Mesendoderm (in vitro differentiated cells): ENCODE measurements at places on chromosomes 11 and 22.
A peak's percentile ranks its signal among the peaks of the same experiment; 100 is the strongest.

GRCh38 chr11:120235024-120235628 lies 4.8 kb upstream of the POU2F3 start:
- H3K4me1 ChIP-seq, result no peaks in the 10 kb centered on the region
- no peak overlapping the region for H3K4me3 ChIP-seq
- H3K27ac ChIP-seq, result no peak overlapping the region
- H3K27me3 ChIP-seq, result no peaks in the 10 kb centered on the region

- no peaks in the 10 kb centered on the region for H3K27me3 ChIP-seq
- H3K4me1 ChIP-seq, result no peaks in the 10 kb centered on the region
- no peak for DNase-seq
- H3K36me3 ChIP-seq, result no peaks in the 10 kb centered on the region
- H3K4me3 ChIP-seq, result no peak overlapping the region
- H3K27ac ChIP-seq, result no peak overlapping the region
Observed at GRCh38 chr22:30891781-30892180, 76.8 kb downstream of the MORC2 start.

- H3K36me3 ChIP-seq, result peaks cover 1% of the 10 kb centered on the region
- no peaks in the 10 kb centered on the region for H3K27me3 ChIP-seq
- H3K4me1 ChIP-seq, result peaks cover 2% of the 10 kb centered on the region
- no peak overlapping the region for H3K4me3 ChIP-seq
- H3K27ac ChIP-seq, result no peak overlapping the region
- DNase-seq, result no peak
Observed at GRCh38 chr11:66851239-66851596, 5.6 kb upstream of the LRFN4 start.

DNA sequence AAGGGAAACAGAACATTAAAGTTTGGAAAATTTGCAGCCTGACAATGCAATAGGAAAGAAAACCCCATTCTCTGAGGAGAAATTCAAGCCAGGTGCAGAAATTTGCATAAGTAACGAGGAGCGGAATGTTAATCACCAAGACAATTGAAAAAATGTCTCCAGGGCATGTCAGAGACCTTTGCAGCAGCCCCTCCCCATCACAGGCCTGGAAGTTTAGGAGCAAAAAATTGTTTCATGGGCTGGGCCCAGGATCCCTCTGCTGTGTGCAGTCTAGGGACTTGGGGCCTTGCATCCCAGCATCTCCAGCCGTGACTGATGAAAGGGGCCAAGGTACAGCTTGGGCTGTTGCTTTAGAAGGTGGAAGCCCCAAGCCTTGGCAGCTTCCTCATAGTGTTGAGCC lies 780.2 kb downstream of the LRRC4C start:
- H3K27me3 ChIP-seq, result no peaks in the 10 kb centered on the region
- no peaks in the 10 kb centered on the region for H3K36me3 ChIP-seq
- no peak overlapping the region for H3K4me3 ChIP-seq
- no peaks in the 10 kb centered on the region for H3K4me1 ChIP-seq
- no peak overlapping the region for H3K27ac ChIP-seq
- peak; percentile 42 for DNase-seq

- no peaks in the 10 kb centered on the region for H3K27me3 ChIP-seq
- H3K27ac ChIP-seq, result no peak overlapping the region
- H3K36me3 ChIP-seq, result no peaks in the 10 kb centered on the region
- no peak overlapping the region for H3K4me3 ChIP-seq
- DNase-seq, result no peak
Observed at GRCh38 chr11:82043316-82043715, 690.3 kb downstream of the FAM181B start.

GRCh38 chr11:133977067-133977677 lies 20.4 kb upstream of the IGSF9B start:
- no peak overlapping the region for H3K4me3 ChIP-seq
- no peak for DNase-seq
- H3K36me3 ChIP-seq, result no peaks in the 10 kb centered on the region
- no peaks in the 10 kb centered on the region for H3K4me1 ChIP-seq
- no peak overlapping the region for H3K27ac ChIP-seq
- no peaks in the 10 kb centered on the region for H3K27me3 ChIP-seq

GRCh38 chr11:119550053-119550752 lies 127.2 kb upstream of the THY1 start:
- DNase-seq, result no peak
- H3K36me3 ChIP-seq, result no peaks in the 10 kb centered on the region
- H3K27ac ChIP-seq, result no peak overlapping the region
- H3K4me3 ChIP-seq, result no peak overlapping the region
- H3K4me1 ChIP-seq, result no peaks in the 10 kb centered on the region

- peaks cover 9% of the 10 kb centered on the region for H3K4me1 ChIP-seq
- no peaks in the 10 kb centered on the region for H3K36me3 ChIP-seq
- no peak overlapping the region for H3K27ac ChIP-seq
- H3K27me3 ChIP-seq, result no peaks in the 10 kb centered on the region
Observed at GRCh38 chr11:83540728-83541127, 254.6 kb upstream of the CCDC90B start.

- H3K4me3 ChIP-seq, result no peak overlapping the region
- H3K4me1 ChIP-seq, result no peaks in the 10 kb centered on the region
- no peak for DNase-seq
- no peak overlapping the region for H3K27ac ChIP-seq
- H3K27me3 ChIP-seq, result no peaks in the 10 kb centered on the region
Observed at GRCh38 chr11:114827736-114828135, 149.4 kb downstream of the NXPE2 start.

DNA sequence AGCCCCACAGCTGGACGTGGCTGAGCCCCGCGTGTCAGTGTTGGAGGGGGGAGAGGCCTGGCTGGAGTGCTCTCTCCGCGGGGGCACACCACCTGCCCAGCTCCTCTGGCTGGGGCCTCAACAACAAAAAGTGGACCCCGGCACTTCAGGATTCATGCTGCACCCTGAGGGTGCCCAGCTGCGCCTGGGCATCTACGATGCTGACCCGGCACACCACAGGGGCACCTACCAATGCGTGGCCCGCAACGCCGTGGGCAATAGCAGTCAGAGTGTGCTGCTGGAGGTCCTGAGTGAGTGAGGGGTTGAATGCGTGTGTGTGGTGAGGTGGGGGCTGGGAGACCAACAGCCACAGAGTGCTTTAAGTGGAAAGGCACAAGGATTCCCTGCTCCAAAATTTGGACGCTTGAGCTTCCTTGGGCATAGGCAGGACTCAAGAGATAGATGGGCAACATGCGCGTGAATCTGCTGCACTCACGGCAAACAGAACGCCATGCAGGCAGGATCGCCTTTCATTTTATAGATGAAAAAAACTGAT lies 7.6 kb downstream of the VSIG10L2 start:
- no peak overlapping the region for H3K27ac ChIP-seq
- no peak for DNase-seq
- H3K4me1 ChIP-seq, result no peaks in the 10 kb centered on the region
- H3K4me3 ChIP-seq, result no peak overlapping the region
- H3K36me3 ChIP-seq, result no peaks in the 10 kb centered on the region
- H3K27me3 ChIP-seq, result no peaks in the 10 kb centered on the region

GRCh38 chr11:105456950-105457349 lies 152.9 kb upstream of the GRIA4 start:
- no peak overlapping the region for H3K4me3 ChIP-seq
- H3K36me3 ChIP-seq, result no peaks in the 10 kb centered on the region

- H3K4me3 ChIP-seq, result no peak overlapping the region
- no peak overlapping the region for H3K27ac ChIP-seq
- no peaks in the 10 kb centered on the region for H3K27me3 ChIP-seq
Observed at GRCh38 chr11:64211181-64211872, 4.8 kb downstream of the FERMT3 start.

- H3K36me3 ChIP-seq, result no peaks in the 10 kb centered on the region
- no peak overlapping the region for H3K4me3 ChIP-seq
- no peak for DNase-seq
Observed at GRCh38 chr11:102263379-102264003, 53.8 kb upstream of the BIRC3 start.

DNA sequence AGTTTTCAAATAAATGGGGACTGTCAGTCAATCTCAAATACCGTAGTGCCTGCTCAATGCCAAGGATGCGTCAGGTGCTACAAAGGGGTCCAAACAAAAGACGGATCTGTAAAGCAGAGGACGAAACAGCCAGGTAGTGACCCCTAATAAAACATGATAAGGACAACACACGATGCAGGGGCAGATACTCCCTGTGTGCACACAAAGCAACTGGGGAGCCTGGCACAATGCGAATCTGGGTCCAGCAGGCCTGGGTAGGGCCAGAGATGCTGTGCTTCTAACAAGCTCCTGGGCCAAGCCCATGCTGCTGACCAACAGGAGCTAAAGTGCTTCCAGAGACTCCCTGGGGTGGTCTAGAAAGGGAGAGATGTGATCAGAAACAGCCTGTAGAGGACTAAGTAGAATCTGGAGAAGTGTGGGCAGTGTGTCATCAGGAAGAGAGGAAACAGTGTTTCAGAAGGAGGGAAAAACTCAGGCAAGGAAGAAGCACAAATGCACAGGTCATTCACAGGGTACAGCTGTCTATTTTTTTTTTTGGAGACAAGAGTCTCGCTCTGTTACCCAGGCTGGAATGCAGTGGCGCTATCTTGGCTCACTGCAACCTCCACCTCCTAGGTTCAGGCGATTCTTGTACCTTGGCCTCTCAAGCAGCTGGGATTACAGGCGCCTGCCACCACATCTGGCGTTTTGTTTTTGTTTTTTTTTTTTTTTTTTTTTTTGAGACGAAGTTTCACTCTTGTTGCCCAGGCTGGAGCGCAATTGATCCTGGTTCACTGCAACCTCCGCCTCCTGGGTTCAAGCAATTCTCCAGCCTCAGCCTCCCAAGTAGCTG lies 74.5 kb downstream of the MICAL3 start:
- no peaks in the 10 kb centered on the region for H3K27me3 ChIP-seq
- H3K27ac ChIP-seq, result no peak overlapping the region
- H3K4me3 ChIP-seq, result no peak overlapping the region
- no peak for DNase-seq
- H3K4me1 ChIP-seq, result peaks cover 2% of the 10 kb centered on the region
- H3K36me3 ChIP-seq, result no peaks in the 10 kb centered on the region

GRCh38 chr11:103047837-103048236 lies 44.1 kb downstream of the DCUN1D5 start:
- H3K27ac ChIP-seq, result no peak overlapping the region
- no peaks in the 10 kb centered on the region for H3K36me3 ChIP-seq
- no peak for DNase-seq
